ENCODE measurements at places on chromosomes 13 and 19. TPM values are rescaled to one million over a fixed set of nuclear protein-coding genes. Genes with fewer than 3 reads are reported as not detected.

GRCh38 chr13:59236944-59237343 is 926.8 kb downstream of the DIAPH3 start:
- H3K4me3 ChIP-seq, result no peak overlapping the region
- H3K36me3 ChIP-seq, result no peaks in the 10 kb centered on the region
- H3K27me3 ChIP-seq, result peaks cover 7% of the 10 kb centered on the region

Gene ZNF665
- total RNA-seq, result 6.7 TPM

GRCh38 chr19:15091918-15092753 is 10.1 kb downstream of the OR1I1 start:
- no peaks in the 10 kb centered on the region for H3K36me3 ChIP-seq
- DNase-seq, result no peak
- no peak overlapping the region for H3K4me3 ChIP-seq
- H3K27ac ChIP-seq, result no peak overlapping the region

DNA sequence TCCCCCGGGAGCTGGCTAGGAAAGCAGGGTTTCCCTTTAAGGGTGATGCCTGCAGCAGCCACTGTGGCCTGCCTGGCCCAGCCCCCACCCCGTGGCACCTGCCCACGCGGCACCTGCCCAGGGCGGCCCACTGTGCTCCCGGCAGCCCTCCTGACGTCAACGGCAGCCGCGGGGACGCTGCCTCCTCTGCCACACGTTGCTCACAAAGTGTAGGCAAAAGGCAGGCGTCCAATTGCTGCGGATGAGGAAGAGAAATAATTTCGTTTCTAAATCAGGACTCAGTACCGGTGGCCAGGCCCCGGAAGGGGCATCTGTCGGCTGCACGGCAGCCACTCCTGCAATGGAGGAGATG is 122.3 kb downstream of the URI1 start:
- no peak overlapping the region for H3K4me3 ChIP-seq
- DNase-seq, result no peak
- H3K36me3 ChIP-seq, result no peaks in the 10 kb centered on the region

DNA sequence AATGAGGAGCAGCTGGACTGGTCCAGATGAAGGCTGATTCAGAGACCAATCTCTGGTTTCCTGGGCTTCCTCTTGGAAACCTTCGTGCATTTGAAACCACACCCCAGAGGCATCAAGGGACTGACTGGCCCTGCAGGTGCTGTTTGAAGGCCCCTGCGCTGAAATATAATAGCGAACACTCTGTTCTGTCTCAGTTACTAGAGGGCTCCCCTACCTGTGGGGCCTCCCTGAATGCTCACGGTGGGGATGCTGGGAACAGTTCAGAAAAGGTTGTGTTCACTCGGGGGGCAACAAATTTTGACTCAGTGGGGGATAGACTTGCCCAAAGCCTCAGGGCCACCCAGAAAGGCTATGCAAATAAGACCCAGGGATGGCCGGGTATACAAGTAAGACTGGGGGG is 6.4 kb downstream of the CCDC8 start:
- no peaks in the 10 kb centered on the region for H3K36me3 ChIP-seq
- H3K4me1 ChIP-seq, result peaks cover 18% of the 10 kb centered on the region
- no peak for DNase-seq
- no peak overlapping the region for H3K4me3 ChIP-seq
- H3K27me3 ChIP-seq, result peaks cover 97% of the 10 kb centered on the region
- no peak overlapping the region for H3K27ac ChIP-seq

GRCh38 chr19:40797963-40798682 is 868 bp upstream of the EGLN2 start:
- H3K27ac ChIP-seq, result peak overlapping the region; percentile 95
- peak; percentile 76 for DNase-seq
- no peaks in the 10 kb centered on the region for H3K27me3 ChIP-seq
- H3K36me3 ChIP-seq, result peaks cover 27% of the 10 kb centered on the region

Gene LILRB1
- 0.72 TPM for total RNA-seq

DNA sequence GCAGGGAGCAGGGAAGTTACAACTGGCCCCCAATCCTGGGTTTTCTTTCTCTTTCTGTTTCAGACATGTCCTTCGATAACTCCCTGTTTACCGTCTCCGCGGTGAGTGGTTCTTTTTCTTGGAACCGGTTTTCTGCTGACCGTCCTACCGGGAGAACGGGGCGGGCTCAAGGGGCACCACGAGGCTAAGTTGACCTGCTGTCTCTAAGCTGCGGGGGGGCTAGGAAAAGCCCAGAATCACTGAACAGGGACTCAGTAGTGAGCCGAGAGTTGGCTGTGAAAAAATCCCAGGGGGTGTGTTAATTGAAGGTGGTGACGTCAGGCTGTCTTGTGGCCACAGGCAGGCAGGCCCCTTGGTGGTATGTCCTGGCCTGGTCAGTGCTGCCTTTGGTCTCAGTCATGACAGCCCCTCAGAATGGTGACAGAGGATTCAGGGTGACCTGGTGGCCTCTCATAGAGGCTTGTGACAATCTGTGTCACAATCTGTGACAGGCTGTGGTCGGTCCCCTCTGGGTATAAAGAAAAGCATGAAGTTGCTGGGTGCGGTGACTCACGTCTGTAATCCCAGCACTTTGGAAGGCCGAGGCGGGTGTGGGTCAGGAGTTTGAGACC is 8.1 kb upstream of the CARM1 start:
- H3K36me3 ChIP-seq, result no peaks in the 10 kb centered on the region
- no peak overlapping the region for H3K4me3 ChIP-seq
- peaks cover 10% of the 10 kb centered on the region for H3K4me1 ChIP-seq
- no peak overlapping the region for H3K27ac ChIP-seq
- DNase-seq, result no peak

- no peaks in the 10 kb centered on the region for H3K36me3 ChIP-seq
- H3K27ac ChIP-seq, result no peak overlapping the region
- DNase-seq, result no peak
- peaks cover 4% of the 10 kb centered on the region for H3K4me1 ChIP-seq
- H3K4me3 ChIP-seq, result no peak overlapping the region
Measured at GRCh38 chr13:25112695-25113255, 16.8 kb downstream of the PABPC3 start.

DNA sequence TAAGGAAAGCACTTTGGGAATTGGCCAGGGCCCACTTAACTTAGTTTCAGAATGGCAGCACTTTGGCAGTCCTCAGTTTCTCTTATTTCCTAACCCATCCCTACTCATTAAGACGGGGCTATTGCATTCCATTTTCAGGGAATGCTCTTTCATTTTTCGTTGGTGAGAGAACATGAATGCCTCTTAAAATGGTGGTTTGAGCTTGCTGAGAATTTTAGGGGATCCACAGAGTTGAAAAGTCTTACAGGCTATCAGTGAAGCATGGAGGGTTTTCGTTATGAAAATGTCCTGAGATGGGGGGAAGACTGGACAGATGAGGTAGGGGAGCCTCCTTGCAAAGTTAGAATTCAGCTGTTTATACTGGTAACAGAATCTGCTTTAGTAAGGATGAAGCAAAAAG is 71.4 kb downstream of the LRCH1 start:
- H3K36me3 ChIP-seq, result peaks cover 8% of the 10 kb centered on the region
- H3K4me3 ChIP-seq, result no peak overlapping the region
- H3K4me1 ChIP-seq, result peaks cover 37% of the 10 kb centered on the region
- no peak overlapping the region for H3K27ac ChIP-seq
- no peaks in the 10 kb centered on the region for H3K27me3 ChIP-seq

DNA sequence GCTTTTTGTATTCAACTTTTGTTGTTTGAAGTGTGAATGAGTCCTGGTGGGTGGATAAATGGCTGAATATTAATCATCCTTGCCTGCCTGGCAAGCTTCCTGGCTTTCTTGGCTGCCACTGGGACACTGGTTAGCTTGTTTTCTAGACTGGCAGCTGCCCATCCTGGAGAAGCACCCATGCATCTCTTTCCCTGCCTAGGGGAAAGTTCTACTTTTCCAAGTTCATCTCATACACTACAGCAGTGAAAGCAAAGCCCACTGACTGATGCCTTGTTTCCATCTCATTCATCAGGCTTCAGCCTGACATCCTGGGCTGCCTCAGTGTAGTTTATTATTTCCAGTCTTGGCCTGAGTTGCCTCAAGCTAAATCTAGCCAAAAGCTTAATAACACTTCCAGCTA is 244.8 kb downstream of the PCDH20 start:
- H3K4me1 ChIP-seq, result no peaks in the 10 kb centered on the region
- no peak overlapping the region for H3K27ac ChIP-seq
- no peak overlapping the region for H3K4me3 ChIP-seq
- no peaks in the 10 kb centered on the region for H3K36me3 ChIP-seq
- no peak for DNase-seq

Gene FREM2
- total RNA-seq, result not detected

- no peak for DNase-seq
- no peak overlapping the region for H3K4me3 ChIP-seq
- H3K36me3 ChIP-seq, result no peaks in the 10 kb centered on the region
- peaks cover 1% of the 10 kb centered on the region for H3K4me1 ChIP-seq
- H3K27ac ChIP-seq, result no peak overlapping the region
- H3K27me3 ChIP-seq, result no peaks in the 10 kb centered on the region
Measured at GRCh38 chr13:71610876-71611275, 256.1 kb downstream of the DACH1 start.

Gene UBE2L5
- not detected for total RNA-seq

- H3K36me3 ChIP-seq, result no peaks in the 10 kb centered on the region
- H3K27me3 ChIP-seq, result peaks cover 43% of the 10 kb centered on the region
- peaks cover 11% of the 10 kb centered on the region for H3K4me1 ChIP-seq
Measured at GRCh38 chr19:3720349-3720917, 12.2 kb downstream of the TJP3 start.

GRCh38 chr19:18141031-18141430 is 11.9 kb upstream of the PIK3R2 start:
- no peaks in the 10 kb centered on the region for H3K4me1 ChIP-seq
- H3K36me3 ChIP-seq, result peaks cover 18% of the 10 kb centered on the region
- no peaks in the 10 kb centered on the region for H3K27me3 ChIP-seq
- no peak overlapping the region for H3K27ac ChIP-seq
- H3K4me3 ChIP-seq, result no peak overlapping the region
- no peak for DNase-seq

Gene PLEKHF1
- total RNA-seq, result 22.2 TPM

DNA sequence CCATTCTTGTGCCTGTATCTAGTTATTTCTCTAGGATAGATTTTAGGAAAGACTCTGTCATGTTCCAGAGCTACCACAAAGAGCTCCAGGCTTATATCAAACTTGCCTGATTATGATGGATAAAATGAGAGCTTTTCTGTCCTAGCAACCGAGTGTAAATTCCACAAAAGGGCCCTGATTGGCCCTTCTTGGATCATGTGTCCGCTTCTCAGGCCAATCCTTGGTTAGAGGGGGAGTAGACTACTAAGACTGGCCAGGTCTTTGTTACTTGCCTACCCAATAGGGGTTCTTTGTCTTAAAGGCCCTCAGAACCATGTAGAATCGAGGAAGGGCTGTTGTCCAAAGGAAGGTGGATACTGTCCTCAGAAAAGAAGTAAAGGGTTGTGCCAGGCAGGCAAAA is 2.4 kb downstream of the DHX34 start:
- peaks cover under 1% of the 10 kb centered on the region for H3K27me3 ChIP-seq
- peaks cover 30% of the 10 kb centered on the region for H3K4me1 ChIP-seq
- DNase-seq, result no peak
- no peak overlapping the region for H3K27ac ChIP-seq
- peak overlapping the region; percentile 22 for H3K4me3 ChIP-seq
- H3K36me3 ChIP-seq, result peaks cover 52% of the 10 kb centered on the region

- H3K27ac ChIP-seq, result peak overlapping the region; percentile 21
- no peaks in the 10 kb centered on the region for H3K27me3 ChIP-seq
- H3K36me3 ChIP-seq, result peaks cover 2% of the 10 kb centered on the region
- H3K4me1 ChIP-seq, result peaks cover 32% of the 10 kb centered on the region
Measured at GRCh38 chr19:45442778-45443461, 19.2 kb upstream of the ERCC1 start.

Gene PSG7
- total RNA-seq, result not detected

DNA sequence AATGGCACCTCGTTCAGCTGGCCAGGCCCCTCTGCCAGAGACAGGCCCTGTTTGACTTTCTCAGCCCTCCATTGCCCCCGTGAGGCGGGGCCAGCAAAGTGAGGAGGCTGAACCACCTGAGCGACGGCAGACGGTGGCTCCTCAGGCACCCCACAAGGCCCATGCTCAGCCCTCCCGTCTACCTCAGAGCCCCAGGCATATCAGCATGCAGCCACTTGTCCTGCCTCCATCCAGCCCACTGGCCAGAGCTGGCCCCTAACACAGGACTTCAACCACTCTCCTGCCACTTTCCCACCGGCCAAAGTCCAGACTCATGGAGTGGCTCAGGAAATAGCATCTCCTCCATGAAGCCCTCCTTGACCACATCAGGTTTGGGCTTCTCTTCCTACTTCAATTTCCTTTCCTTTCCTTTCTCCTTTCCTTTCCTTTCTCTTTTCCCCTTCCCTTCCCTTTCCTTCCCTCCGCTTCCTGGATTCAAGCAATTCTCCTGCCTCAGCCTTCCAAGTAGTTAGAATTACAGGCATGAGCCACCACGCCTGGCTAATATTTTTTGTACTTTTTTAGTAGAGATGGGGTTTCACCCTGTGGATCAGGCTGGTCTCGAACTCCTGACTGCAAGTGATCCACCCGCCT is 9.3 kb downstream of the SLC7A10 start:
- no peak for DNase-seq
- H3K27me3 ChIP-seq, result peaks cover 4% of the 10 kb centered on the region
- H3K36me3 ChIP-seq, result no peaks in the 10 kb centered on the region
- H3K27ac ChIP-seq, result no peak overlapping the region

GRCh38 chr13:22074403-22074802 is 403.5 kb downstream of the FGF9 start:
- H3K27me3 ChIP-seq, result no peaks in the 10 kb centered on the region
- no peak overlapping the region for H3K4me3 ChIP-seq
- peaks cover 44% of the 10 kb centered on the region for H3K4me1 ChIP-seq
- peaks cover 70% of the 10 kb centered on the region for H3K36me3 ChIP-seq

GRCh38 chr13:51444922-51445321 is 7.9 kb downstream of the INTS6 start:
- H3K27ac ChIP-seq, result no peak overlapping the region
- H3K4me1 ChIP-seq, result peaks cover 25% of the 10 kb centered on the region
- no peak overlapping the region for H3K4me3 ChIP-seq
- peaks cover 26% of the 10 kb centered on the region for H3K36me3 ChIP-seq

- peak; percentile 92 for DNase-seq
- H3K36me3 ChIP-seq, result peaks cover 27% of the 10 kb centered on the region
- peak within 1 kb of the TSS; percentile 99 for H3K4me3 ChIP-seq
Measured at GRCh38 chr19:47745010-47745901, at the start of gene NOP53. NOP53 (plus strand) TSS chr19:47745546; CDS start chr19:47745560, 14 bp downstream.

DNA sequence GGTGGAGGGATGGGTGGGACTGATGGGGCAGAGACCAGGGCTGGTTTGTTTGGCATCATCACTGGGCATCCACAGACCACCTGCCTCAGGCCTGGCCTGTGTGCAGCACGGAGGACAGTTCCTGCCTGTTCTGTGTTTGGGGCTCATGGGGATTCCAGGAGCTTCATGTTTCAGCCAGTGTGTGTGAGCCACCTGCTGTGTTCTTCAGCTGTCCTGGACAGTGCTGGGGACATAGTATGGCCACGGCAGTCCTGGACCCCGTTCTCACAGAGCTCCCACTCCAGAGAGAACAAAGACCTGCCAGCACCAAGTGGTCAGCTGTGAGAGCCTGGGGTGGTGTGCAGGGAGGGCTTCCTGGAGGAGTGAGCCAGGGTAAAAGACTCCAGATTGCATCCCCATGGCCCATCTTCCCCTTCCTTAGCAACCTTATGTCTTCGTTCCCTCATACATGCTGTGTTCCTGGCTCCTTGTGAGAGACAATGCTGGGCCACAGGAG is 2.0 kb upstream of the CCDC97 start:
- peaks cover 71% of the 10 kb centered on the region for H3K4me1 ChIP-seq
- peaks cover 40% of the 10 kb centered on the region for H3K36me3 ChIP-seq
- H3K27me3 ChIP-seq, result peaks cover 9% of the 10 kb centered on the region
- DNase-seq, result no peak
- peak overlapping the region; percentile 97 for H3K4me3 ChIP-seq
